ENCODE measurements at places on chromosomes 2 and 18. TPM values are rescaled to one million over a fixed set of nuclear protein-coding genes. Genes with fewer than 3 reads are reported as not detected.

The TUBB8B gene
- total RNA-seq = not detected

The SNTG2 gene
- total RNA-seq = not detected

The CTDP1 gene
- total RNA-seq = 17.6 TPM

The COL5A2 gene
- 186 TPM for total RNA-seq

The STRN gene
- 16.9 TPM for total RNA-seq

The CD28 gene
- not detected for total RNA-seq

The UCN gene
- total RNA-seq = 0.59 TPM

The C2orf78 gene
- total RNA-seq = not detected

The LRATD1 gene
- total RNA-seq = 0.37 TPM

The HSBP1L1 gene
- 3.3 TPM for total RNA-seq

The RNF144A gene
- 6.8 TPM for total RNA-seq

The FOXD4L1 gene
- total RNA-seq = not detected

The SKA1 gene
- total RNA-seq = 25.4 TPM

The SLC16A14 gene
- under 0.01 TPM for total RNA-seq

The TSPYL6 gene
- total RNA-seq = not detected

The GPR55 gene
- under 0.01 TPM for total RNA-seq

The ASB18 gene
- not detected for total RNA-seq

The KLHL30 gene
- total RNA-seq = under 0.01 TPM

The KCNIP3 gene
- 3.1 TPM for total RNA-seq

The RAB31 gene
- total RNA-seq = 37.9 TPM

The DPP4 gene
- total RNA-seq = 214 TPM

The HAAO gene
- total RNA-seq = 0.37 TPM

The LGALSL gene
- total RNA-seq = 2.9 TPM

The SAG gene
- total RNA-seq = not detected

The GKN1 gene
- total RNA-seq = not detected

The POMC gene
- 0.73 TPM for total RNA-seq

The C2orf69 gene
- total RNA-seq = 27.4 TPM

The FAM136A gene
- 24.6 TPM for total RNA-seq

The COBLL1 gene
- 4.0 TPM for total RNA-seq

The RNU2-63P gene
- total RNA-seq = 275 TPM

The CFAP53 gene
- total RNA-seq = 0.37 TPM

The ASPRV1 gene
- 0.20 TPM for total RNA-seq

The ZNF892 gene
- 4.4 TPM for total RNA-seq

The LONRF2 gene
- under 0.01 TPM for total RNA-seq

The M1AP gene
- total RNA-seq = not detected

Data from subcutaneous preadipocyte (primary cell).